D721Med (cell line): ENCODE measurements at places on chromosomes 11 and 22.

GRCh38 chr11:11433960-11434359, 80.9 kb upstream of the CSNK2A3 start:
- no peak for DNase-seq

DNA sequence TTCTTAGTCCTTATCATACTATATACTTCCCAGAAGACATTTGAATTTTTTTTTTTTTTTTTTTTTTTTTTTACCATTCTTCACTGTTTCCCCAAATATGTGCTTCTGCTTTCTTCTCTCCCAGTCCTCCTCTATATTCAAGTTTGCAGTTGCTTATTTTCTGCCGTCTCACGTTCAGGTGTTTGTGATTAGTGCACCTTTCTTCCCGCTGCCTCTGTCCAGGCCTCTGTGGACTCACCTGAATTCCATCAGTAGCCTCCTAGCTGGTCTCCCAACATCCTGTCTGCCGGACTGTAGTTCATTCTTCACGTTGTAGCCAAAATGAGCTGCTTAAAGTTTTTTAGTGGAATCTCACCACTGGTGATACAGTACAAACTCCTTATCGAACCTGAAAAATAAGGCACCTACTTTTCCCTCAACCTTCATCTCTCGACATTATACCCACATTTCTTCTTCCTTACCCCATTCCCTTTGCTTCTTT, 795 bp upstream of the MSANTD4 start:
- no peak for DNase-seq

DNA sequence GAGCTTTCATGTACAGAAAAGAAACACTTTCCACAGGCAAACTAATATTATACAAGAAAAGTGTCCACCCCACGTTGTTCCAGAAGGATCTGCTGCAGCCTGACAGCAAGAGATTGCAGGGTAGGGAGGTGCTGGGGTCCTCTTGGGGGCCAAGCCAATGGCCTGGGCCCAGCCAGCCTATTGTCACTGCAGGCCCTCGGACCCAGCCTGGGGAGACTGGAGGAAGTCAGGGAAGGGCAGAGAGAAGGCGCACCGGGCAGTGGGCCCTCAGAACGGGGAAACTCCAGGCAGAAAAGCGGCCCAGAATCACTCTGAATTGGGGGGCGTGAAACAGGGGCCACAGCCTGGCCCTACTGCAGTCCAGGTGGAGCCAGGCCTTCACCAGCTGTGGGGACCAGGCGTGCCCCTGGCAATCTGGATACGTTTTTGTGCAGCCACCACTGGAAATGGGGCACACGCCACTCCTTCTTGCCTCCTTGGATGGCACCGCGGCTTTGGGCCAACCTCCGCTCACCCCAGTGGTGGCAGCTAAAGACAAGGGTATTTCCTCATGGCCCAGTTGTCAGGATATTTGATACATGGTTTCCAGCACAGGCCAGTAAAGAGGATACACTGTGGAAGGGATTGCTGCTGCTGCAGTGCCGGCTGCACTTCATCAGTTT, 3.9 kb upstream of the NAP1L4 start:
- DNase-seq, result no peak

DNA sequence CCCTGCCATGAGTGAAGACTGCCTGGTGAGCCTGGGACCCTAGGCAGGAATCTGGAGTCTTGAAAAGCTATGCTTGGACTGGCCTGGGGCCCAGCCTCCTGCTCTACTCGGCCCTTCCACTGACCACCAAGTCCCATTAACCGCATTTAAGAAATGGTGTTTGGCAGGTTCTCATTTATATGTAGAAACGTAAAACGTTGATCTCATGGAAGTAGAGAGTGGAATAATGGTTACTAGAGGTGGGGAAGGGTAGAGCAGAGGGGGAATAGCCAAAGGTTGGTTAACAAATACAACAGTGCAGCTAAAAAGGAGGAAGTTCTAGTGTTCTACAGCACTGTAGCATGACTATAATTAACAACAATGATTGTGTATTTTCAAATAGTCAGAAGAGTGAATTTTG, 72.9 kb upstream of the EED start:
- no peak for DNase-seq

GRCh38 chr22:22401381-22401780, 107.2 kb downstream of the ZNF280B start:
- DNase-seq, result no peak

- no peak for DNase-seq
These were observed 1.1 kb downstream of the SRSF8 start for GRCh38 chr11:95067841-95068219.

DNA sequence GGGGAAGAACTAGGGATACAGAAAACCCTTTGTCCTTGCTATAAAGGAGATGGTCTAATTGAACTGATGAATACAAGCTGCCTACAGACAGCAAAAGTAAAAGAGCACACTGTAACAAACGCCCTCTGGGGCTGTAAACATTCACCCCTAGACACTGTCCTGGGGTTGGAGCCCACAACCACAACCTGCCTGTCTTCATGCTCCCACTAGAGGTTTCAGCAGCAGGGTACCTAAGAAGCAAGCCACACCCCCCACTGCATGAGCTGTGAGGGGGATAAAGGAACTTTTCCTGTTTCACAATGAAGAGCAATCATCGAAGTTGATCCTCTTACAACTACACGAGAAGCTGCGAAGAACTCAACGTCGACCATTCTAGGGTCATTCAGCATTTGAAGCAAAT, 90.5 kb upstream of the LUZP2 start:
- DNase-seq, result no peak

GRCh38 chr11:4605057-4605456, 3.0 kb downstream of the TRIM68 start:
- DNase-seq, result no peak

DNA sequence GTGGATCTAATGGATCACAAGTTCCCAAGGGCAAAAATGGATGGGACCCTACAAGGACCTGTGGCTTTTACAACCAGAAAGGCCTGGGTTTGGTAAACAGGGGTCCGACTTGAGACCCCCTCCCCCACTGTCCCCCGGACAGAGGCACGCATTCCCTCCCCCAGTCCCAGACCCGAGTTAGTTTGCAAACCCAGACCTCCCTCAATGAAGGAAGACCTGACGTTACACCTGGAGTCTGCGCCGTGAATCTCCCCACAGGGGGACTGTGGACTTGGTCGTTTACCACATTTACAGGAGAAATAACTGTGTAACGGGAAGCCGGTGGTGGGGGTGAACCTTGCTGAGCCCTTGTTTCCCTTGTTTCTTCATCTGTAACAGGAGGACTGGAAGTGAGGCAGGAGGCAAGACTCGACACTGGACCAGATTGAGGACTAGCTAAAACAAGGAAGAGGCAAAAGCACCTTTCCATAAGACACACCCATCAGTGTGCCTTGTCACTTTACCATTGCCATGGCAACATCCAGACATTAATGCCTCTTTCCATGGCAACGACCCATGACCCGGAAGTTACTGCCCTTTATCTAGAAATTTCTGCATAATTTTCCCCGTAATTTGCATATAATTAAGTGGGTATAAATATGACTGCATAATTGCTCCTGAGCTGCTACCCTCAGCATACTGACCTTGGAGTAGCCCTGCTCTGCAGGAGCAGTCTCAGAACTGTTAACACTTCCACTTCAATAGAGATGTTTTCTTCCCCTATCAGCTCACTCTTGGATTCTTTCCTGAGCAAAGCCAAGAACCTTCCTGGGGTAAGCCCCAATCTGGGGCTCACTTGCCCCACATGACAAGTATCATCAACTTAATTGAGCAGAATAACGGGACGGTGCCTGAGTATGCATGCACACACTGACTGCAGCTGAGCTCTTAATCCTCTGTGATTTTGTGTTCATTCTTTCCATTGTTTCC, 25.4 kb downstream of the PDGFB start:
- DNase-seq, result no peak
